ENCODE measurements at places on chromosomes 2 and 18.

GRCh38 chr2:63881205-63881604 lies 39.5 kb downstream of the UGP2 start:
- DNase-seq = peak; percentile 6

DNA sequence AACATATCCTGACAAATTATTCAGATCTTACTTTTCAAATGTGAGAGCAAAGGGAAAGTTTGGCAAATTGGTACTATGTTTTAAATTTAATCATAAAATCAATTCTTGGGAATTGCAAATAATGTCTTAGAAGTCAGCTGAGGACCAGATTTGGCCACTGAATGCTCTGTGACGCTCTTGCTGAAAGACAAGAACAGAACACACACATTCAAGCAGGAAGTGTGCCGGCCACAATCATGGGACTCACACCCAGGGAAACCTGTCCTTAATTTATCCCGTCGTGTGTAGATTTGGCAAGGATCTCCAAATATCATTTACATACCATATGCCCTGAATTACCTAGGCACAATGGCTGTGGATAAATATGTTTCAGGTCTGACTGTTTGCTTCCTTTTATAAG lies 253.1 kb downstream of the TCF4 start:
- DNase-seq = no peak

DNA sequence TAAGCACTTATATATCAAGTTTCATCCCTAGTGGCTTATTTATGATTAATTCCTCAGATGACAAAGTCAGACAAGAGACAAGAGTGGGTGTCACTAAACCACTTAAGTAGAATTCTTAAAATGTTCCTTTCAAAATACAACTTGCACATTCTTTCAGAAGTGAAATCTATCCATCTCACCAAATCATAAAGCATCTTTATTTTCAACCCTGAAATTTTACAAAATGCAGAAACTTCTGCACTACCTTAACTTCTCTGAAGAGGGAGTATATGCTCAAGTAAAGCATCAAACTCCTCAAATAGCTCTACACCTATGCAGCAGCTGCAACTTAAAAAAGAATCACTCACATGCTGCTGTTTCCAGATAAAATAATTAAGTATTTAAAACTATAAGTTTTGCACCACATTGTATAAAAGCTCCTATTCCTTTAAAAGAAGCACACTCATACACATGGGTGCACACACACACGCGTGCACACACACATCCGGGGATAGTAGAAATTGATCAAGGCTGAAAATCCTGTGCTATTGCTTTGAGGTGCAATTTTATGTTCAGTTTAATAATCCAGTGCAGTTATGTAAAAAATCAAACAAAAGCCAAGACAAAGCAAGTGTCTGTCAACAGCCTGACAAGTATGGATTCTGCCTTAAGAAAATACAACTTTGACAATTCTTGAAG lies 244.5 kb downstream of the TCF4 start:
- peak; percentile 22 for DNase-seq

- DNase-seq = no peak
These were observed 90.7 kb upstream of the CTDP1 start for GRCh38 chr18:79588636-79589481.

GRCh38 chr2:55932843-55933242 lies 9.3 kb upstream of the EFEMP1 start:
- no peak for DNase-seq

GRCh38 chr2:197286805-197287595 lies 23.6 kb downstream of the ANKRD44 start:
- no peak for DNase-seq

DNA sequence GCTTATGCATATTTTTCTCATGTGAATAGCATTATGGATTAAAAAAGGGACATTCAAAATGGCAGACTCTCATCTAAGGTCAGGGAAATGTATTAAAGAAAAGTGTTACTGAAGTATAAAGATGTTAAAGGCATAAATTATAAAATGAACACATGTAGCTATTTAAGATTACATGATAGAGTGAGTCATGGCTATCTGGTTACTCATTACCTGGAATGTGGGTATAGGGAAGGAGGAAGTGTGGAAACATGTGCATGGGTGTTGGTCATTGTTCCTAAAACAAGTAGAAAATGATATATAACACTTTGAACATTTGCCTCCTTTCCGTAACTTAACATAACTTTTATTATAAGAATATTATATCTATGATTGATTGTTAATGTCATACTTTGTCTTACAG lies 66.4 kb downstream of the MYO1B start:
- DNase-seq = no peak

- DNase-seq = no peak
These were observed 17.3 kb upstream of the ARHGAP25 start for GRCh38 chr2:68717305-68717661.

DNA sequence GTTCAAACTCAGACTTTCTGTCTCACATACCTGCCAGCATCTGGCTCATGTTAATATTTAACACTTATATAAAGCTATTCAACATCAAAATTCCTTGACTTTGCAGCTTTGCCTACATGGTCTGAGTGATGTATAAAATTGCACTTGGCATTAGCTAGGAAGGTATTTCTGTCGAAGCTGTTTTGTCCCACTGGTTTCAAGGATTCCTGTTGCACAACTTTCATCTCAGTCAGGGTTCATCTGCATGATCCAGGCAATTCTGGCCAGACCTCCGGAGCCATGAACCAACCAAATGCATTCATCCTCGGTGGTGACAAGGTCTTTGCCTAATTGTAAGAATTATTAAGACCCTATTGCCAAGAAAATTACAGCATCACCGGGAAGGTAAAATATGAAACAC lies 185.4 kb downstream of the ZEB2 start:
- no peak for DNase-seq

- DNase-seq = peak; percentile 58
These were observed 63.1 kb downstream of the SPOPL start for GRCh38 chr2:138564586-138565229.

DNA sequence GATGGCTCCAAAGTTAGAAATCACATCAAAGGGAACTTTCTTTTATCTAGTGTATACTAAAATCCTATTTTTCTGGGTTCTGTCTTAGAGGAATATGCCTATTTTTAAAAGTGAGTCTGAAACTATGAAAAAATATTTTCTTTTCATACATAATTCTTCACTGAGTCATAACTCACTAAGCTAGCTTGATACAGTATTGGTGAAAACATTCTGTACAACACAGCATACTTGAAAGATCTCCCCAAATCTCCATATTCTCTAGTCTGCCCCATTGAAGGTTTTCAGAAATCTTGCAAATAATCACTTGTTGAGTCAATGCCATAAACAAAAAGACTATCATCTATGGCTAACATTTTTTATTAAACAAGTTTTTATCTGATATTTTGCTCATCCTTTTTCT lies 44.5 kb downstream of the COL3A1 start:
- no peak for DNase-seq

DNA sequence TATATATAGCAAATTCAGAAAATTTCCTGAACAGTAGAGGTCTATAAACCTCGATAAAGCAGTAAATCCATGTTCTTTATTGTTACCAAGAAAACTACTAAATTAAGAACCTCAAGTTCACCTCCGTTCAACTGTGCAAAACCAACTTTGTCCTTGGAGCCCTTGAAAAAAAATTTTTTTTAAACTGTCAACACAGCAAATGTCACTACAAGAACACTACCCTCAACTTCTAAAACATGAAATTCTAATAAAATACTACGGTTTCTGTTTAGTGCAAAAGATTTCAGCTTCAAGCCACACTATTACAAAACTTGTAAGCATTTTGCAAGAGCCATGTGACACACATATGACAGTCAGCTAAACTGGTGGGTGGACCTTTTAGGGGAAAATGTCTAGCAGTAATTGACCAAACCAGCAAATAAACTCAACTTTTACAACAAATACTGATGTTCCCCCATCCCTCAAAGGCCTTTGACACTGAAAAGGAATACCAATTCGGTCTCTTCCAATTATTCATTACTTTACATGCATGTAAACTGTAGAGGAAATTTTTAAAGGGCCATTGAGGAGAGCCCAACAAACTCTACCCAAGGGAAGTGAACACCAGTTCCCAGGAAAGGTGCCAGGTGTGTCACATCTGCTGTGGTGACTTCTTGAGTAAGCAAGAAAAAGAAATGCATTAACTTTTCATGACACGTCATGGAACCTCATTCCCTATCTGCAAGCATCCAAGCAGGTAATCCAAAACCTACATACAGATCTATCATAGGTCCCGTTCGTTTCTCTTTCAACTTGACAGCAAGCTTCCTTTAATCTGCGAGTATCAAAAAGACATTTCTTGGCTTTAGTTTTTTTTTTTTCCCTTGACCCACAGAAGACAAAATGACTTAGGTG lies 1.4 kb downstream of the RAB1A start:
- DNase-seq = no peak

- peak; percentile 68 for DNase-seq
These were observed 67.7 kb downstream of the NCK2 start for GRCh38 chr2:105812180-105813044.

DNA sequence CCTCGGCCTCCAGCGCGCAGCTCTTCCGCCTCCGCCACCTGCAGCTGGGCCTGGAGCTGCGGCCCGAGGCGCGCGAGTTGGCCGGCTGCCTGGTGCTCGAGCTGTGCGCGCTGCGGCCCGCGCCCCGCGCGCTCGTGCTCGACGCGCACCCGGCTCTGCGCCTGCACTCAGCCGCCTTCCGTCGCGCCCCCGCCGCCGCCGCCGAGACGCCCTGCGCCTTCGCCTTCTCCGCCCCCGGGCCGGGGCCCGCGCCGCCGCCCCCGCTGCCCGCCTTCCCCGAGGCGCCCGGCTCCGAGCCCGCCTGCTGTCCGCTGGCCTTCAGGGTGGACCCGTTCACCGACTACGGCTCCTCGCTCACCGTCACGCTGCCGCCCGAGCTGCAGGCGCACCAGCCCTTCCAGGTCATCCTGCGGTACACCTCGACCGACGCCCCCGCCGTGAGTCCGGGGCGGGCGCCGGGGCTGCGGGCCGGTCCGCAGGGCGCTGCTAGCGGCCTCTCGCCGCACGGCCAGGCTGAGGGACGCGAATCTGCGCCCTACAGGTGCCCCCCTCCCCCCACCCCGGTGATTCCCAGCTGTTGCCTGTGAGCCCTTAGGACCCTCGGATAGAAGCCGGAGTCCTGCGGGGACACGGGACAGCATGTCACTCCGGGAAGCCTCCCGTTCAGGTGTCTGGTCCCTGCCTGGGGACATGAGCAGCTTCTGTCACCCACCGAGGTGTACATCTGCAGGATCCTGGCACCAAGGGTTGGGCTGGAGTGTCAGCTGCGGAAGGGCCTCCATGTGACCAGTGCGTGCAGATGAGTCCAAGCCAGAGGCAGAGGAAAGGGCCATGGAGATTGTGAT lies 616 bp downstream of the RNPEPL1 start:
- peak; percentile 57 for DNase-seq

- DNase-seq = no peak
These were observed 59.2 kb downstream of the TTC39C start for GRCh38 chr18:24073791-24074190.

- DNase-seq = no peak
These were observed 497.2 kb upstream of the ZEB2 start for GRCh38 chr2:145017149-145017548.

DNA sequence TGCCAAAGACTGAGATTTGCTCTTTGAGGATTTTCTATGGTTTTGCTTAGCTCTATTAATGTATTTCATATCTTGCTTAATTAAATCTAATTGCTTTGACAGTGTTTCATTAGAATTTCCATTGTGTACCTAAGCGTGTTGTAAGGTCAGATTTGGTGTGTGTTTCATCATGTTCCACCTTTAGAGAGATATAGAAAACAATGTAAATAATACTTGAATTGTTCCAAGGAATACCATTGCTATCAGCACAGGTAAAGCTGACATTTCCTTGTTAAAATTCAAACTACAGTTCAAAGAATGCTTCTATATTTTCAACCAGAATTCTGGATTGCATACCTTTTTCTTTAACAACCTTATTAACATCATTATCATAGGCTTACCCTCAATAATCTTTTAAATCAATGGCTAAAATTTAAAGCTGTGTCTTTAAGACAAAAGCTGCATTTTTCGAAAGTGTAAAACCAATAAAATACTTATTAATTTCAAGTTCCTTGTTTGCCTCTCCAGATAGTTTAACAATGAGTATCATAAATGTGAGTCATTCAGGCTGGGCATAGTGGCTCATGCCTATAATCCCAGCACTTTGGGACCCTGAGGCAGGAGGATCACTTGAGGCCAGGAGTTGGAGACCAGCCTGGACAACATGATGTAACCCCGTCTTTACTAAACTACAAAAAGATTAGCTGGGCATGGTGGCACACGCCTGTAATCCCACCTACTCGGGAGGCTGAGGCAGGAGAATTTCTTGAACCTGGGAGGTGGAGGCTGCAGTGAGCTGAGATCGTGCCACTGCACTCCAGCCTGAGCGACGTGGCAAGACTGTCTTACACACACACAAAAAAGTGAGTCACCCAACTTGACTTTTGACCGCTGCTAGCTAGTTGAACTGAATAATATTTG lies 188.0 kb upstream of the PKDCC start:
- DNase-seq = no peak

GRCh38 chr18:58249712-58250111 lies 205.7 kb downstream of the NEDD4L start:
- no peak for DNase-seq

- no peak for DNase-seq
These were observed 269.4 kb upstream of the NRXN1 start for GRCh38 chr2:51301381-51301780.

DNA sequence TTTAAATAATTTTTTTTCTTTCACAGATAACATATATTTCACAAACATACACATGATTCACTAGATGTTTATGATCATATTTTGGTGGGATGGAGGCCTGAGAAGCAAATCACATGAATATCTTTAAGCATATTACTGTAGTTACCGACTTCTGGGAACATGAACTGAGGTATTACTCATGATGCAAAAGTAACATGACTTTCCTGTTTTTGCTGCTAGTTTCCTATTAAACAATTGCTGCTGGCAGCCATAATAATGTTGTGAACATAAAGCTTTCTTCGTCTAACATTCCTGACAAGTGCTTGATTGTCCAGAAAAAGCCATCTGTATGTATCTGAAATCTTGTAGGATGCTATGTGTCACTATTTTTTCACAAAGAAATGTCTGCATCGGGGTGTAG lies 145.4 kb downstream of the MTX2 start:
- DNase-seq = no peak

DNA sequence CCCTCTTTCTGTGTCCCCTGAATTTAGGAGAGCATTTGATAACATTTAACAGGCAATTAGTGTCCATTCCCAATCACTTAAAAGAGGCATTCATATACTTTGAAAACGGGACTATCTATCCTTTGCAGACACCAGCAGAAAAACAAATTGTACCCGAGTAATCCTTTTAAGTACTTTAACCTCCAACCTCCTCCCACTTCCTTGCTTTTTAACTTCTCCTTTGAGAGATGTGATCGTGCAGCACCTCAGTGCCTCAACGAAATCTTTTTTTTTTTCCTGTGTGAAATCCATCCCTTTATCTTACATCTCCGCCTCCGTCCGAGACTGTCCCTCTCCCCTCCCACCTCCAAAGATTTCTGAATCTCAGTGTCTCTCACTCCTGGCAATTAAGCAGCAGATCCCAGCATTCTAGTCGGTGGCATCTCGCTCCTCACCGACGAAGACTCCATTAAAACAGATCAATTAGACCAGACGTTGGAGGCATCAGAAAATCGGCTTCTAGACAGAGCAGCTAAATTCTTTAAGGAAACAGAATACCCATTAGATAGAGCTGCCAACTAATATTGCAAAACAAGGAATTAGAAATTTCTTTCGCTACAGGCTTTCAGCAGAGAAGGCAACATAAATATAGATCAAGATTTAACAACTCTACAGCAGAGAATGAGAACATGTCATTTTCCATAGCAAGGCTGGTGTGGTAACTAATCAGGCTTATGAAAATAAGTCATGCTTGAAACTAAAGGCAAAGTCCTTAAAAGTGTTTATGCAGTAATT lies 1.9 kb upstream of the TMEFF2 start:
- DNase-seq = no peak

Measured in DMS79 treated with DMSO at 0.1 percent for 48 hours (cell line).